Endothelial cell (in vitro differentiated cells): ENCODE measurements at places on chromosomes 6 and 20.

DNA sequence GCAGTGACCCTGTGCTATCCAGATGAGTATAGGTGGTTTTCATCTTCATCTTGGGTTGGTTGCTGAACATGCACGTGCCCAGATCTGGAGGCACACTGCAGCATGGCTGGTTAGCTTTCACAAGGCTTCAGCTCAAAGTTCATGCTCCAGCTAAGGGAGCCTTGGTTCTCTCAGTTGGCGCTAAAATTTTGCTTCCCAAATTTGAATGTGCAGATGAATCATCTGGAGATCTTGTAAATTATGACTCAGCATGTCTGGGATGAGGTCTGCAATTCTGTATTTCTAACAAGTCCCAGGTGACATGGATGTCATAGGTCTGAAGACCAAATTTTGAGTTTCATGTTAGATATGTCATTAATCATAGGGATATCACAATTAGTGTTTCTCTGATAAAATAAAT, 230.8 kb downstream of the FOXA2 start:
- no peak for DNase-seq

DNA sequence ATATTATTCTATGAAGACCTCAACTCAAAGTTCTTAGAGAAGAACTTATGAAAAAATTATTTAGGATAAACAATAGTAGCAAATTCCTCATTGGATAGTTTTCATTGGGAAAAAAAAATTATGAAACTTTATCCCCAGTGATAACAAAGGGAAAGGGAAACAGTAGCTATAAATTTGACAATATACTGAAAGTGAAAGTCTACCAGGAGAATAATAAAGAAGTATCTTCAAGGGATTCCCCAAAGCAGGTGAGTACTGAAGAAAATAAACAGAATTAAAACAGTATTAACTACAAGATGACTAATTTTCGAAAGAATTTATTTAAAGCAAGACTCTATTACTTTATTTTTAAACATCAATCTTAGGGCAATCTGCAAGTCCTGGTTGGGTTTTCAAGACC, 56.4 kb downstream of the REPS1 start:
- DNase-seq, result no peak

- peak; percentile 52 for DNase-seq
Measured at GRCh38 chr6:132768051-132768517, 10.4 kb upstream of the VNN2 start.

DNA sequence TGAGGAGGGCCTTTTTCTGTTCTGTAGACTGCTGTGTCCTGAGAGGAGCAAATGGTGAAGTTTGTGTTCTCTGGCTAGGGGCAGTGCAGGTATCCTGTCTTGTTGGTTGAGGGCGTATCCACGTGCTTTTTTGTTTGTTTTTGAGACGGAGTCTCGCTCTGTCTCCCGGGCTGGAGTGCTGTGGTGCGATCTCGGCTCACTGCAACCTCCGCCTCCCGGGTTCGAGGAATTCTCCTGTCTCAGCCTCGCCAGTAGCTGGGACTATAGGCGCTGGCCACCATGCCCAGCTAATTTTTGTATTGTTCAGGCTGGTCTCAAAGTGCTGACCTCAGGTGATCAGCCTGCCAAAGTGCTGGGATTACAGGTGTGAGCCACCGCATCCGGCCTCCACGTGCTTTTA, 10.8 kb upstream of the PXDC1 start:
- no peak for DNase-seq

GRCh38 chr20:14422892-14423291, 85.5 kb upstream of the FLRT3 start:
- DNase-seq, result no peak
